ENCODE measurements at places on chromosomes 13 and 19. TPM values are rescaled to one million over a fixed set of nuclear protein-coding genes. Genes with fewer than 3 reads are reported as not detected.

The YIPF2 gene
- 78.9 TPM for total RNA-seq

The PNMA8A gene
- total RNA-seq = 0.52 TPM

The NOVA2 gene
- 3.7 TPM for total RNA-seq

The CYP4F8 gene
- total RNA-seq = not detected

The PDX1 gene
- not detected for total RNA-seq

The GPR183 gene
- total RNA-seq = 3.6 TPM

The CCDC169 gene
- total RNA-seq = 0.43 TPM

The CEACAM16 gene
- not detected for total RNA-seq

The CHAF1A gene
- total RNA-seq = 3.4 TPM

The ZNF429 gene
- total RNA-seq = 1.4 TPM

The SLC25A41 gene
- not detected for total RNA-seq

The CCDC70 gene
- not detected for total RNA-seq

The LILRB5 gene
- not detected for total RNA-seq

The CEACAM1 gene
- 18.0 TPM for total RNA-seq

The PRTN3 gene
- total RNA-seq = not detected

The KLK14 gene
- total RNA-seq = not detected

The TBC1D4 gene
- total RNA-seq = 75.2 TPM

The GNA15 gene
- 0.09 TPM for total RNA-seq

The TGFBR3L gene
- total RNA-seq = not detected

The FGF22 gene
- 0.11 TPM for total RNA-seq

The NALCN gene
- total RNA-seq = 30.2 TPM

The SWSAP1 gene
- 1.1 TPM for total RNA-seq

The ITGBL1 gene
- total RNA-seq = 16.3 TPM

The NANOS3 gene
- not detected for total RNA-seq

The PSG11 gene
- total RNA-seq = not detected

The ZNF577 gene
- total RNA-seq = 3.1 TPM
